ENCODE measurements at places on chromosomes 16 and 17.

DNA sequence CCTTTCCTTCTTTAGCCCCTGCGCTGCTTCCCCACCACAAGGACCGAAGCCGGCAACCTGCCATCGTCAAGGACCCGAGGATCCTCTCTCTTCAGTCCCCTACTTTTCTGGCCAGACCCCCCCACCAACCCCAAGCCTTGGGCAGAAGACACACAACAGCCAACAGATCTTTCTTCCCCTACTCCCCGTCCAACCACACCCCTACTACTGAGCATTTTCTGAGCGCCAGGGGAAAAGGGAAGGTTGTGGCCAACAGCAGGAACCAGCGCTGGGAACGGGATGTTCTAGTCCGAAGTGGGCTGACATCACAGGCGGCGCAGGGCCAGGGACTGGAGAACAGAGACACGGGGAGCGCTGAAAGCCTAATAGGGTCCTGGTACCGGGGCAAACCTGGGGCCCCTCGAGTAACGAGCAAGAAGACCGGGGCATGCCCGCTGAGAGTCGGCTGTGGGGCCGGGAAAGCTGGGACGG lies 528 bp downstream of the PER1 start:
- H3K27me3 ChIP-seq = no peaks in the 10 kb centered on the region
- H3K36me3 ChIP-seq = peaks cover 36% of the 10 kb centered on the region
- H3K4me3 ChIP-seq = peak overlapping the region; percentile 93
- DNase-seq = peak; percentile 86

DNA sequence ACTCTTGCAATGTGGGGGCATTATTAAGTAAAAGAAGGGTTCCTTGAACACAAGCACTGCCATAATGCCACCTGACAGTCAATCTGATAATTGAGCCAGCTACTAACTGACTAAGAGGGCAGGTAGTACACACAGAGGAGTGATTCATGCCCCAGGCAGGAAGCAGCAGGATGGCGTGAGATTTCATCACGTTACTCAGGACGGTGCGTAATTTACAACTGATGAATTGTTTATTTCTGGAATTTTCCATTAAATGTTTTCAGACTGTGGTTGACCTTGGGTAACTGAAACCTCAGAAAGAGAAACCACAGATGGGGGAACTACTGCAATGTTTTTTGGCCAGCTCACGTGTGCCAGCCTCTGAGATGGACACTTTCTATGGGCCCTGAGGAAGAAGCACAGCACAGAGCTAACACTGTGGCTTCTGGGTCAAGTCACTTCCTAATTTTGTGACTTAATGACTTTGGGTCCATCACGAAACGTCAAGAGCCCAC lies 46.7 kb downstream of the C17orf67 start:
- DNase-seq = peak; percentile 33
- H3K36me3 ChIP-seq = no peaks in the 10 kb centered on the region
- H3K4me1 ChIP-seq = no peaks in the 10 kb centered on the region
- peaks cover 7% of the 10 kb centered on the region for H3K27me3 ChIP-seq

- peak; percentile 88 for DNase-seq
- H3K4me3 ChIP-seq = no peak within 1 kb of the TSS
- H3K27ac ChIP-seq = no peak within 1 kb of the TSS
- H3K27me3 ChIP-seq = peaks cover 9% of the 10 kb centered on the region
These were observed at the start of gene MARCHF10 for GRCh38 chr17:62807812-62808575. Gene MARCHF10 (minus strand): TSS chr17:62808314. CDS start chr17:62801735, 6,579 bp downstream.

GRCh38 chr17:34398990-34399389 lies 36.0 kb upstream of the CCL1 start:
- no peaks in the 10 kb centered on the region for H3K27me3 ChIP-seq
- no peaks in the 10 kb centered on the region for H3K36me3 ChIP-seq
- H3K4me3 ChIP-seq = no peak overlapping the region
- H3K27ac ChIP-seq = no peak overlapping the region
- no peak for DNase-seq

GRCh38 chr16:56294579-56294978 lies 103.3 kb downstream of the GNAO1 start:
- H3K27me3 ChIP-seq = peaks cover 67% of the 10 kb centered on the region
- no peaks in the 10 kb centered on the region for H3K36me3 ChIP-seq
- DNase-seq = no peak
- H3K4me3 ChIP-seq = no peak overlapping the region
- H3K27ac ChIP-seq = peak overlapping the region; percentile 40
- H3K4me1 ChIP-seq = peaks cover 6% of the 10 kb centered on the region

DNA sequence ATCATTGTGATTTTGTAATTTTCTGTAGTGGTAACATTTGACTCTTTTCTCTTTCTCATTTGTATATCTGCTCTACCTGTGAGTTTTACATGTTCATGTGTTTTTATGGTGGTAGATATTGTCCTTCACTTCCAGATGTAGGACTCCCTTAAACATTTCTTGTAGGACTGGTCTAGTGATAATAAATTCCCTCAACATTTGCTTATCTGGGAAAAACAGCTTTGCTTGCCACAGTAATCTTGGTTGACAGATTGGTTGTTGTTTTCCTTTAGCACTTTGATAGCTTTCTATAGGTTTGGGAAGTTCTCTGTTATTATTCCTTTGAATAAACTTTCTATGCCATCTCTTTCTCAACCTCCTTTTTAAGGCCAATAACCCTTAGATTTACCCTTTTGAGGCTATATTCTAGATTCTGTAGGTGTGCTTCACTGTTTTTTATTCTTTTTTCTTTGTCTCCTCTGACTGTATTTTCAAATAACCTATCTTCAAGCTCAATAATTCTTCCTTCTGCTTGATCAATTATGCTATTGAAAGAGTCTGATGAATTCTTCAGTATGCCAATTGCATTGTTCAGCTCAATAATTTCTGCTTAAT lies 32.1 kb upstream of the GINS3 start:
- H3K27ac ChIP-seq = no peak overlapping the region
- H3K36me3 ChIP-seq = no peaks in the 10 kb centered on the region
- H3K27me3 ChIP-seq = no peaks in the 10 kb centered on the region

GRCh38 chr17:247767-248166 lies 66.3 kb upstream of the DOC2B start:
- no peak overlapping the region for H3K27ac ChIP-seq
- H3K4me3 ChIP-seq = no peak overlapping the region
- H3K4me1 ChIP-seq = no peaks in the 10 kb centered on the region
- no peaks in the 10 kb centered on the region for H3K36me3 ChIP-seq
- DNase-seq = no peak
- no peaks in the 10 kb centered on the region for H3K27me3 ChIP-seq

DNA sequence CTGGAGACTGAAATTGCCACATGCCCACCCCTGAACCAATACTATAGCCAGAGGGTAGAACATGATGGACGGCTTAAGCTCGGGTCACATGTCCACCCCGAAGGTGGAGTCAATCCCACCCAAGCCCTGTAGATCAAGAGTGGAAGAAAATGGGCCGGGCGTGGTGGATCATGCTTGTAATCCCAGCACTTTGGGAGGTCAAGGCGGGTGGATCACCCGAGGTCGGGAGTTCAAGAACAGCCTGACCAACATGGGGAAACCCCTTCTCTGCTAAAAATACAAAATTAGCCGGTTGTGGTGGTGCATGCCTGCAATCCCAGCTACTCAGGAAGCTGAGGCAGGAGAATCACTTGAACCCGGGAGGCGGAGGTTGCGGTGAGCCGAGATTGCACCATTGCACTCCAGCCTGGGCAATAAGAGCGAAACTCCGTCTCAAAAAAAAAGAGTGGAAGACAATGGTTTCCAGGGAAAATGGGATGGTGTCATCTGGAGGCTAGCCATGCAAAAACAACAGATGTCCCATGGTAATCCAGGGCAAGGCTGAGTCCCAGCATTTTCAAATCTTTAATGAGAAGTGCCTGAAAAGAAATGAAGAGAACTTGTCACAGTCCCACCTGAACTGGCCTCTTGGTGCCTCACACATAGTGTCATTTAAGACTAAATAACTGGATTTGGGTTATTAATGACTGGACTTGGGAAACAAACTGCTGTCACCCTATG lies 30.1 kb downstream of the CD300LF start:
- H3K27me3 ChIP-seq = peaks cover 22% of the 10 kb centered on the region
- no peaks in the 10 kb centered on the region for H3K36me3 ChIP-seq
- H3K4me1 ChIP-seq = no peaks in the 10 kb centered on the region
- no peak for DNase-seq

GRCh38 chr16:77786186-77786847 lies 2.0 kb upstream of the VAT1L start:
- H3K27ac ChIP-seq = no peak overlapping the region
- no peak for DNase-seq
- no peak overlapping the region for H3K4me3 ChIP-seq

DNA sequence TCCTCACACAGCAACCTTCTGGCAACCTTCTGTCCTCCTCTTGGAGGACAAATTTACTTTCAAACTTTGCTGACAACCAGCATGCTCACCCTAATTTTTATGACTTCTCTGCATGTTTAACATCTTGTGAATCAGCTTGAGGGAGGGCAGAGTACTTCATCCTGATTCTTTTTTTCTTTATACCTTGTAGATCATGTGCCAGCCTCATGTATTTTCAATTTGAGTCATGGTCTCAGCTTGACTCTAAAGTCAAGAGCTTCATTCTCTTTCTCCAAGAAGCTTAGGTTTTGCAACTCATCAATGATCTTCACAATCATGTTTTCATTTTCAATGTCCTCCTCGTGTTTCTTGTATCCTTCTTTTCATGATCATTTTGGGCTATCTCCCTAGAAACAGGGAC lies 3.6 kb upstream of the KRTAP9-7 start:
- no peaks in the 10 kb centered on the region for H3K36me3 ChIP-seq
- no peak overlapping the region for H3K27ac ChIP-seq
- peaks cover 23% of the 10 kb centered on the region for H3K27me3 ChIP-seq
- no peaks in the 10 kb centered on the region for H3K4me1 ChIP-seq
- DNase-seq = no peak
- no peak overlapping the region for H3K4me3 ChIP-seq

DNA sequence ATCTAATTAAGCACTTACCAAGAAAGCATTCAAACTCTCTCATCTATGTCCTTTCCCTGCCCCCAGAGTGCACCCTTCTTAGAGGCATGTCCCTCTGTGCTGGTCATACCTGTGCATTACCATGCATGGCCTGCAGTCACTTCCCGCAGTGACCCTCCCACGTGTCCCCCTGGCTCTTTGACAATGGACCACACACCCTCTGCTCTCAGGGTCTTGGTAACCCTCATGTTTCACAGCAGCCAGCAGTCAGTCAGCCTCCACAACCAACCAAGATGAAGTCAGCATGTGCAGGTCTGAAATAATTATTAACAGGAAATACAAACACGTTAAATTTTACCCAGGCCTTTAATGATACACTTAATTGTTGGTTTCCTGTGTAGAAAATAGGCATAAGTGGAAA lies 10.1 kb downstream of the KRT33A start:
- no peaks in the 10 kb centered on the region for H3K36me3 ChIP-seq
- no peak for DNase-seq
- no peaks in the 10 kb centered on the region for H3K4me1 ChIP-seq
- no peak overlapping the region for H3K27ac ChIP-seq
- no peak overlapping the region for H3K4me3 ChIP-seq

DNA sequence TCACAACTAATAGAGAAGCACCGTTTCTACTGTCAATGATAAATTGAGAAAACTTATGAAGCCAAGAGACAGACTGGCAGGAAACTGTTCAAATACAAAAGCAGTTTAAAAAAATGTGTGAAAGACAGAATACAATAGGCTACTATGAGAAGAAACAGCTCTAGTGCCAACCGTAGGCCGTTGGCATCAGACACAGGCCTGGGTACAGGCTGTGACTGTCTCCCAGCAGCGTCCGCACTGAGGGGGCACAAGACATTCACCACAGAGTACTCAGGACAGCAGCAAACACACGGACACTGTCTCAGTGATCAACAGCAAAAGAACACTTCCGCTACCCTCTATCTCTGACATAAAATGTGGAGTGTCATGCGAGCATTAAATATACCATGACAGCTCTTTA lies 7.8 kb upstream of the C1QBP start:
- H3K27me3 ChIP-seq = no peaks in the 10 kb centered on the region
- no peak for DNase-seq
- no peak overlapping the region for H3K4me3 ChIP-seq
- peaks cover 68% of the 10 kb centered on the region for H3K36me3 ChIP-seq

GRCh38 chr16:58634265-58634802 lies 4.7 kb upstream of the CNOT1 start:
- no peak overlapping the region for H3K27ac ChIP-seq
- no peak overlapping the region for H3K4me3 ChIP-seq
- H3K4me1 ChIP-seq = no peaks in the 10 kb centered on the region
- peak; percentile 73 for DNase-seq
- H3K36me3 ChIP-seq = no peaks in the 10 kb centered on the region
- H3K27me3 ChIP-seq = no peaks in the 10 kb centered on the region

- H3K27me3 ChIP-seq = peaks cover 41% of the 10 kb centered on the region
- H3K4me3 ChIP-seq = no peak overlapping the region
- peak; percentile 90 for DNase-seq
- H3K4me1 ChIP-seq = no peaks in the 10 kb centered on the region
- no peaks in the 10 kb centered on the region for H3K36me3 ChIP-seq
These were observed 30.3 kb upstream of the RPH3AL start for GRCh38 chr17:382644-383533.

GRCh38 chr17:32880671-32881453 lies 3.9 kb upstream of the MYO1D start:
- no peak for DNase-seq
- no peak overlapping the region for H3K27ac ChIP-seq
- no peak overlapping the region for H3K4me3 ChIP-seq
- no peaks in the 10 kb centered on the region for H3K27me3 ChIP-seq
- no peaks in the 10 kb centered on the region for H3K4me1 ChIP-seq
- no peaks in the 10 kb centered on the region for H3K36me3 ChIP-seq

GRCh38 chr16:17302620-17303019 lies 168.1 kb downstream of the XYLT1 start:
- no peaks in the 10 kb centered on the region for H3K27me3 ChIP-seq
- no peaks in the 10 kb centered on the region for H3K36me3 ChIP-seq
- no peak overlapping the region for H3K27ac ChIP-seq
- no peak overlapping the region for H3K4me3 ChIP-seq
- peaks cover 13% of the 10 kb centered on the region for H3K4me1 ChIP-seq

DNA sequence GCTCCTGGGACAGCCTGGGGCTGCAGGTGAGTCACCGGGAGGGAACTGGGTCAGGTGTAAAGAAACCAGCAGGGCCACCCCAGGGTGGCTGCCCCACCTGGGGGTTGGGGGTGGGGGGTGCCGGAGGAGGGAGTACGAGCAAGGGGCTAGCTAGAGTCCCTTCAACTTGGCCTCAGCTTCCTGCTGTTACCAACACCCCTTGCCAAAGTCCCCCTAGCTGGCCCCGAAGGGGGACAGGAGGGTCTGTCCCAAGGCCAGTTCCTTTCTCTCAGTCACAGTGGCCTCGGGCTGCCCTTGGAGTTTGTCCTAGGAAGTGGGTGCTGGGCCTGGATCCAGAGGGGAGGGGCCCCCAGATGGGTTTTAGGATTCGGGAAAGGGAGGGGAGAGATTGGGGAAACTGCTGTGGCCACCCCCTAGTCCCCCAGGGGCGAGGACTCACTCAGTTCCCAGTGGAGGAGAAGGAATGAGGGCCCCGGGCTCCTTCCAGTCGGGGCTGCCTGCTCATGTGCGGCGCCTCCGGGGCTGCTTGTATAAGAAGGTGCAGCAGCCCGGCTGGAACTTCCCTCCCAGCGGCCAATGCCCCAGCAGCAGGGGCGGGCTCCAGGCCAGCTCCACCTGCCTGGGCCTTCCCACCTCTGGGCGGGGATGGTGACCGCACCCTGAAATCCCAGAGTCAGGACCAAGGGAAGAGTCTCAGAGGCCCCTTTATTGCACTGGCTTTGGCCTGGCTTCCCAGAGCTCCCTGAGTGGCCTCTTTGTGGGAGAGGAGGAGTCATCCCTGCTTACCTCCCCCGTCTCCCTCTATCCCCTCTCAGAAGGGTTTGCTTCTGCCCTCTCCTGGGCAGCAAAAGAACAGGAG lies 7.3 kb downstream of the ARHGAP27 start:
- H3K27ac ChIP-seq = no peak overlapping the region
- peaks cover 4% of the 10 kb centered on the region for H3K4me1 ChIP-seq
- peaks cover 40% of the 10 kb centered on the region for H3K27me3 ChIP-seq
- peak overlapping the region; percentile 76 for H3K4me3 ChIP-seq
- DNase-seq = peak; percentile 99

Data from endodermal cell (in vitro differentiated cells).